Inflammatory macrophage treated with lipopolysaccharide for 4 hours (primary cell): ENCODE measurements at places on chromosomes 13 and 19.

GRCh38 chr13:103140001-103140671 lies 73.9 kb upstream of the SLC10A2 start:
- DNase-seq = no peak

DNA sequence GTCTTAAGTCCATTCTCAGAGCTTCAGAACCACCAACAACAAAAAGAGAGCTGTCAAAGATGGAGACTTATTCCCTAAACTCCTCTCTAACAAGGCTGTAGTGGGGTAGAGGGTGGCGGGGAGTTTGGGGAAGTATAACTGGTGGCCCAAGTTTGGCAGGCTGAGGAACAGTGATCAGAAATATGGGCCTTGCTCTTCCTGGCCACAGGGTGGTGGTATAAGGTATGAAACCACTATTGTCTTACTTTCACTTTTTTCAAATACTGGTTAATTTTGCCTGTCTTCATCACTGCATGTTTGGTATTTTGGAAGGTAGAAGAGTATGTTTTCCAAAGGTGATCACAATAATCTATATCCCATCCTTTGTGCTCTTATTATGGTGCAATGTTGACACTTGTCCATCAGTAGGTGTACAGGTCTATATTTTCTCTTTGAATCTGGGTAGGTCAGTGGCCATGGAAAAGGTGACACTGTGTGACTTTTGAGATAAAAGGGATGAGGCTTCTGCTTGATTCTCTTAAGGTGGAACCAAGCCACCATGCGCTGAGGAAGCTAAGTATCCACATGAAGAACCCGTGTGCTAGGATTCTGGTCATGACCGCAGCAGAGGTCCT lies 23.2 kb upstream of the GPC5 start:
- DNase-seq = peak; percentile 37

DNA sequence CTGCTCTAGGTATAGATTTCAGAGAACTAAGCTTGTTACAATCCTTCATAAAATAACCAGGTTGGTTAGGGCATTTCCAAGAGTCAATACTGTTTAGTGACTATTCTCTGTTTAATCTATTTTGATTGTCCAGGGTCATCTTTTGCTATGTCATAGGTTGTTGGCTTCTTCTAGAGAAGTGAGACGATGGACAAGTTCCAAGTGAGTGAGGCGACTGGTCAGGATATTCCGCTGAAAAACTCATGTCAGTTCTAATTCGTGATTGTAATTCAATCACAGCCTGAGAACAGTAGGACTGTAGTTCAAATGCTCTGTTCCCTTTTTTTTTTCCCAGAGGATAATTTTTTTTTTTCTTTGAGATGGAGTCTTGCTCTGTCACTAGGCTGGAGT lies 15.8 kb upstream of the ALOX5AP start:
- DNase-seq = no peak

GRCh38 chr19:35937345-35938281 lies 1.4 kb downstream of the LRFN3 start:
- no peak for DNase-seq

DNA sequence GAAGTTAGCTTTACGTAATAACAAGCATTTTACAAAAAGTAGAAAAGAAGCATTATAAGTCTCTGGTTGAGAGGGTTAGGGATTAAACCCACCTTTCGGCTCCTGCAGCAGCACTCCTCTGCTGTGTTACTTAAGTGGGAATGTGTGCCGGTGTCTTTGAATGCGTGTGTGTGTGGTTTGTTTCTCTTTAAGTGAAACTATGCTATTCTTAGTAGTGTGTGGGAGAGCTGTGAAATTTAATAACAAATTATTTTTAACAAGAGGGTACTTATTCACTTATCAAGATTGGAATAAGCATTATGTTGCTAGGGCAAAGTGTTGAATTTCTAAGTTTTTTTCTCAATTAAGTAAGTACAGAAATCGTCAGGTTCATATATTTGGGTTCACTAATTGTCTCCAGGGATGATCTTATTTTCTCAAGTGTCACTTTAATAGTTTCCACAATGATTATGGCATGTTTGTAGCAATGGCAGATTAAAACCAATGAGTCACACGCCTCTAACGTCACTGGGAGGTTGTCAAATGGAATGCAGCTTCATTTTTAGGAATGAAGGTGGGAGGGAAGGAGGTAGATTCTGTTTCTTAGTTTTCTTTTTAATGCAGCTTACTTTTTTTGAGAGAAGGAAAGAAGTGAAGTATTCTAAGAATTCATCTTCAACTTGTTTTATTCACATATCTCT lies 151.3 kb downstream of the LMO7 start:
- DNase-seq = no peak

DNA sequence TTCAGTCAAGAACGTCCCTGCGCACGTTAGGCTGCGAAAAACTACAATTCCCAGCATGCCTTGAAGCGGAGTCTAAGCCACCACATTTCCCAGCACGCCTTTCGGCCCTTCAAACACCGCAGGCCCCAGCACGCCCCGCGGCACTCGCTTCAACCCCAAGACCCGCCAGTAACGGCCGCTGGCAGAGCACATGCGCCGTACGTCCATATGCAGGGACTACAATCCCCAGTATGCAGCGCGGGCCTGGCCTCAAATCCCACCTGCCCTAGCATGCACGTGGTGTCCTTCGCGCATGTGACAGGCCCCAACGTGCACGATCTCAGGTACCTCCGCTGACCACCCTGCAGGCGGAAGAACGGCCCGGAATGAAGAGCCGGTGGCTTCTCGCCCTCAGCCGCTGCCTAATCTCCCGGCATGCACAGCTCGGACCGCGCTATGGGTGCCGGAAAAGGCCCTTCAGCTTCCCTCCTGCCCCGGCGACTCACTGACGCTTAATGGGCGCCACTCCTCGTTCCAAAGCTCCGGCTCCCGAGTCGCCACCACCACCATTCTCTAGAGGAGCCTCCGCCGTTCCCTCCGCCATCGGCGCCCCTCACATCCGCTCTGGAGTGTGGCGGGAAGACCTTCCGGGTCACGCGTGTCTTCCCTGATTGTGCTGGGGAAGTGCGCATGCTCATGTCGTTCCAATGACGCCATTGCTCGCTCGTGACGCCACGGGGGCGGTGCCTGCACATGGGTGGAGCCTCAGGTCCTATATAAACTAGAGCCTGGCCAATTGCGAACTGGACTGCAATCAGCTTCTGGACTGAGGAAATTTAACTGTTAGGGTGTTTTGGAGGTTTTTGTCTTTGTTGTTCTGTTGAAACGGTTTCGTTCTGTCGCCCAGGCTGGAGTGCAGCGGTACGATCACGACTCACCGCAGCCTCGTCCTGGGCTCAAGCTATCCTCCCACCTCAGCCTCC lies at the start of gene DUS3L:
DUS3L (minus strand) TSS at position 605 of the 962 bp plus-strand sequence; CDS start at position 583, 22 bp downstream.
- DNase-seq = peak; percentile 97

GRCh38 chr19:49641688-49642491 lies at the start of gene SCAF1:
SCAF1 (plus strand) TSS chr19:49642209; CDS start chr19:49645027, 2,818 bp downstream.
- DNase-seq = peak; percentile 100

DNA sequence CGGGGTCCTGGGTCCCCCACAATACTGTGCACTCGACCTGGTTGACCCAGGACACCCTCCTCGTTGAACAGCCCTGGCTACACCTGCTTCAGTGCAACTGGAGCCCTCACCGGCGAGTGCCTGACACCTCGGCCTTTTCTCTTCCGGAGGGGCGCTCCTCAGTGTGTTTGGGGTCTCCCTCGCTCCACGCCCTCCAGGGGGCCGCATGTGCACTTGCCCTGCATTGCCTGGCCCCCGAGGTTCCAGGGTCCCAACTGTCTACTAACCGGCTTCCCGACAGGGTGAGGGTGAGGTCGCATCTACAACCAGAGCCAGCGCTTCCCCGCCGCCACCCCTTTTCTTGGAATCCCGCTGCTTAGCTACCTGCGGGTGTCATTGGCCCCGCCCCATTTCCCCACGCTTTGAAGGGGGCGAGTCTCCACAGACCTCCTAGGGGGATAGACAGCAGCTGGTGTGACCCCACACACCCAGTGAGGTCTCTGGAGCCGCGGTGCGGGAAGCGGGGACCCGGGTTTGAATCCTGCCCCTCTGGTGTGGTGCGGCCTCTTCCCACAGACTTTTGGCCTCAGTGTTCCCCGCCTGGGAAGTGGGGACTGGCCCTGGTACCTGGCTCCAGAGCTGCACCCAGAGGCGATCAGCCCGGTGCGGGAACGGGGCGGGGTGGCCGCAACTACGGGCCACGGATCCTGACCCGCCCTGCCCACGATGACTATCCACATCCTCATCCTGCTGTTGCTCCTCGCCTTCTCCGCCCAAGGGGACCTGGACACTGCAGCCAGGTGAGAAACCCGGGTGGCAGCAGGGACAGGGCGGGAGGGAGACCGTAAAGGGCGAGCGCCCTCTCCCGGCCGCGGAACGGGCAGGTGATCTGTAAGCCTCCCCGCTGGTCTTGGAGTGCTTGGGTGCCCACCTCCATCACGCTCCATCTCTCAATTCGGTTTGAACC lies at the start of gene ADM5:
ADM5 (plus strand) TSS at position 462 of the 946 bp plus-strand sequence; CDS start at position 706, 244 bp downstream.
- DNase-seq = no peak

GRCh38 chr19:28393574-28394336 lies 819.2 kb downstream of the UQCRFS1 start:
- DNase-seq = no peak

GRCh38 chr13:86109107-86109506 lies 309.9 kb upstream of the SLITRK6 start:
- no peak for DNase-seq

DNA sequence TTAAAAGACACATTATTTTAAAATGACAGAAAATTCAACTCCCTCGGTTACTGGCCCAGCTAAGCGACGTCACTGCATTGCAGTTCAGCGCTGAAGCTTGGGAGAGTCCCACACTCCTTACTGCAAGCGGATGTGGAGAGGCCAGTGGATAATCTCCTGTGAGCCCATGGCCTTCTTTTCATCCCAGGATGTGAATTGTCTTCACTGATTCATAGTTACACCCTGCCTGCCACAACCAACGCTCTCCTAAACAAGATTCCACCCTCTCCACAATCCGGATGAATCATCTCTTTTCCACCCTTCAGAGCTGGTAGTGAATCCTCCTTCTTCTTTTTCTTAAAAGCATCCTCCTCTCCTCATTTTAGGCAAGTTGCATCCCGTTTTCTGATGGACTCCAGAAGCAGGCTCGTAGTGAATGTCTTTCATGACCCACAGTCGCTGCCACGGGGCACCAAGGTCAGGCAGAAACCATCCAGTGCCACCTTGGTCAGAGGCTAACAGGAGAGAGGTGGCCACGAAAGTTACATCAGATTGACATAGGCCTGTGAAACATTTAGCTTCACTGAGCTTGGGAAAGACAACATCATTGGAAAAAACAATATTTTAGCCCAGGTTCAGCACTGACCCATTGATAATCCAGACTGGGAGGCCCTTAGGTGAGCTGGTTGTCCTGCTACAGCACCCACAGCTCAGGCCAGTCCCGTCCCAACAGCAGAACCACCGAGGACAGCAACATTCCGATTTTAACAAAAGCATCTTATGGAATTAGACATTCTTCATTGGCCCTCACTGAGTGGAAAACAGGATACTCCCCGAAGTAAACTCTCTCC lies 2.0 kb downstream of the GJB2 start:
- no peak for DNase-seq

DNA sequence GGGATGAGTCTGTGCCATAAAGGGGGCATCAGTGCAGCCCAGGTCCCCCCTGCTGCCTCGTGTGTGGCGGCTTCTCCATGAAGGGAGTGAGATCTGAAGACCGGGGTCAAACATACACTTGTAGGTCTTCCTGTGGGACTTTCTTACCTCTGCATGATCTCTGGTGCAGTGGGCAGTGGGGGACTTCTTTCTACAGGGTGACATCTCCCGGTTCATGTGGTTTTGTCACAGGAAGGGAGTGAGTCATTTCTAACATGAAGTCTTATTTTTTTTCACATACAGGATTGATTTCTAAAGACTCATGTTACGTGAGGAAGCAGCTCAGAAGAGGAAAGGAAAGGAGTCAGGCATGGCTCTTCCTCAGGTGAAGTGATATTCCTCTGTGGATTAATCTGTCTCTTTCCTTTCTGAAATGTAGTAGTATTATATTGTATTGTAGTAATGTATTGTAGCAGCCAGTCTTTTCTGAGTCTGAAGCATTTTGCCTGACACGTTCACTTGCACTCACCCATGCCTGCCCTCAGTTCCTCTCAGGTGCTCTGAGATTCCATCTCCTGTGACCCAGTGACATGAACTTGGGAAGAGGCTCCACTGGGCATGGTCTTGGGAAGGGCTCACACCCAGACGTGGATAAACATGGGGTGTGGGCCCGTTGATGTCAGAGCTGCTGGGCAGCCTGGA lies 15.7 kb downstream of the ZNF808 start:
- peak; percentile 16 for DNase-seq

- DNase-seq = no peak
These were observed 838 bp upstream of the MYADM start for GRCh38 chr19:53866865-53867224.

DNA sequence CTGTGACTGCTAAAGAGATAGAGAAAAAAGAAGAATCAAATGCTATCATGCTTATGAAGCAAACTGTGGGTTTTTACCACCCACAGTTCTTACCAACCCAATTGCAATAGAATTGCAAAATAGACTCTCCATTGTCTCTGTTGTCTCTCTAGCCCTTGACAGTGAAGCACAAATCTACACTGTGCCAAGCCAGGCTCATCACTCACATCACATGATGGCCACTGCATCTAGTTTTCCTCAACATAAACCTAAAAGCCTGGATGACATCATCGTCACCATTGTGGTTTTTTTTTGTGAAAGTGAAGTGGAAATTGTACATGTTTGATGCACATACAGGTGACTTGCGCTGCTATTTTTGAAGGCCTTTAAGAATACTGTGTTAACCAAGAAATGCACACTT lies 56.1 kb downstream of the KL start:
- DNase-seq = peak; percentile 66

DNA sequence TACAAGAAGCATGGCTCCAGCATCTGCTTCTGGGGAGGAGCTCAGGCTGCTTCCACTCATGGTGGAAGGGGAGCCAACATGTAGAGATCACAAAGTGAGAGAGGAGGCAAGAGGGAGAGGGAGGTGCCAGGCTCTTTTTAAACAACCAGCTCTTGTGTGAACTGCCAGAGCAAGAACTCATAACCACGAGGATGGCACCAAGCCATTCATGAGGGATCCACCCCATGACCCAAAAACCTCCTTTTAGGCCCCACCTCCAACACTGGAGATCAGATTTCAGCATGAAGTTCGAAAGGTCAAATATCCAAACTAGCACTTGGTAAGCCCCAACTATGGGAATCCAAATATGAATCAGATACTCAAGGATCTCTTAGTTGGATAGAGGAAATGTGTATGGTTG lies 131.2 kb downstream of the RXFP2 start:
- no peak for DNase-seq

GRCh38 chr13:20570517-20570916 lies 3.6 kb downstream of the IFT88 start:
- peak; percentile 77 for DNase-seq

DNA sequence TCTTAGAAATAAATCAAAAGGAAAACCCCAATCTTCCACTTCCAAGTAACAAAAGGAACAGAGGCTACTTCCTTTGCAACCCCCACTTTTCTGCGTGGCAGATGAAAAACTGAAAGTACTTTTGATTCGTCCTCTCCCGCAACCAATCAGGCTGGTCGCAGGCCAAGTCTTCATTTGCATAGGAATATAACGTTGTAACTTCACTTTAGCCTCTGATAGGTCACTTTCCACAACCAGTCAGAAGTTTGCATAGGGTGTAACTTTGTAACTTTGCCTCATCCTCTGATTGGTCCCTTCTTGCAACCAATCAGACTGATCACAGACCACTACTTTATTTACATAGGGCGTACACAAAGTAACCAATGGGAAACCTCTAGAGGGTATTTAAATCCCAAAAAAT lies 37.2 kb downstream of the TGDS start:
- peak; percentile 6 for DNase-seq

GRCh38 chr19:1366899-1367870 lies 16.5 kb upstream of the NDUFS7 start:
- peak; percentile 56 for DNase-seq

GRCh38 chr13:92825938-92826596 lies 400.5 kb upstream of the GPC6 start:
- no peak for DNase-seq
